ENCODE measurements at places on chromosomes 16 and 17. TPM values are rescaled to one million over a fixed set of nuclear protein-coding genes. Genes with fewer than 3 reads are reported as not detected.

The C17orf107 gene
- total RNA-seq = 8.8 TPM

The HMOX2 gene
- 85.2 TPM for total RNA-seq

The NPIPA7 gene
- total RNA-seq = 7.5 TPM

The ADGRG1 gene
- total RNA-seq = 312 TPM

The PRSS22 gene
- 52.7 TPM for total RNA-seq

The GNG13 gene
- total RNA-seq = not detected

The SLC52A1 gene
- total RNA-seq = not detected

The FOXK2 gene
- total RNA-seq = 51.0 TPM

The RASD1 gene
- total RNA-seq = 4.6 TPM

The COX10 gene
- 16.8 TPM for total RNA-seq

The ASB16 gene
- total RNA-seq = 0.58 TPM

The CIBAR2 gene
- not detected for total RNA-seq

The C17orf113 gene
- total RNA-seq = 1.6 TPM

The KRTAP1-5 gene
- total RNA-seq = not detected

The ATP2A3 gene
- 96.5 TPM for total RNA-seq

The CDK5R1 gene
- 2.0 TPM for total RNA-seq

The GLG1 gene
- total RNA-seq = 229 TPM

The CASKIN1 gene
- 0.58 TPM for total RNA-seq

The CCR7 gene
- total RNA-seq = 1.3 TPM

The TMEM100 gene
- 18.2 TPM for total RNA-seq

The ESRP2 gene
- total RNA-seq = 67.0 TPM

The TOP2A gene
- total RNA-seq = 5.2 TPM

The NSRP1 gene
- 23.1 TPM for total RNA-seq

The WFDC1 gene
- total RNA-seq = 92.6 TPM

The KRT24 gene
- 0.17 TPM for total RNA-seq

The KRT20 gene
- total RNA-seq = 0.32 TPM

The HBQ1 gene
- total RNA-seq = not detected

The DRC3 gene
- 6.7 TPM for total RNA-seq

All from mucosa of gallbladder (tissue), 1 donor.